Skeletal muscle tissue (tissue), 5 donors: ENCODE measurements at places on chromosomes 5 and 9. TPM values are rescaled to one million over a fixed set of nuclear protein-coding genes. Genes with fewer than 3 reads are reported as not detected.

Gene PAPPA
- total RNA-seq: 0.52 TPM

Gene ARL10
- total RNA-seq: 9.4 TPM

Gene C5orf58
- total RNA-seq: not detected

Gene ZNF883
- 3.1 TPM for total RNA-seq

Gene SERF1B
- total RNA-seq: 16.2 TPM

Gene WDR38
- total RNA-seq: not detected

Gene GAPT
- not detected for total RNA-seq

Gene HTR1A
- total RNA-seq: not detected

Gene MYORG
- total RNA-seq: 4.2 TPM

Gene TMC1
- total RNA-seq: 0.52 TPM

Gene CDC20B
- not detected for total RNA-seq

Gene WWC1
- 0.52 TPM for total RNA-seq

Gene AK8
- total RNA-seq: 0.52 TPM

Gene CENPK
- 12.5 TPM for total RNA-seq

Gene APBA1
- total RNA-seq: 2.6 TPM

Gene NAIF1
- total RNA-seq: 8.9 TPM

Gene C9orf50
- total RNA-seq: not detected

Gene TSLP
- total RNA-seq: under 0.01 TPM

Gene AMBP
- under 0.01 TPM for total RNA-seq

Gene SPINK4
- not detected for total RNA-seq

Gene MYMK
- 8.9 TPM for total RNA-seq

Gene PCDHA7
- total RNA-seq: 0.52 TPM

Gene KLF4
- total RNA-seq: 12.0 TPM

Gene DND1
- not detected for total RNA-seq

Gene BNIP1
- 15.7 TPM for total RNA-seq

Gene BBLN
- 7.8 TPM for total RNA-seq

Gene CDX1
- total RNA-seq: not detected

Gene CDH6
- total RNA-seq: 5.7 TPM

Gene BNC2
- total RNA-seq: 10.4 TPM

Gene CBY3
- not detected for total RNA-seq

Gene ORM2
- not detected for total RNA-seq

Gene PCDHB9
- 1.0 TPM for total RNA-seq

Gene AFAP1L1
- 75.7 TPM for total RNA-seq

Gene CORO2A
- under 0.01 TPM for total RNA-seq

Gene GDF9
- 0.52 TPM for total RNA-seq

Gene EFNA5
- 8.4 TPM for total RNA-seq
